Stimulated activated CD4-positive, alpha-beta T cell treated with anti-CD3 and anti-CD28 coated beads, Interleukin-15, amount 100 ng/mL, for 1 hour (primary cell): ENCODE measurements at places on chromosomes 4 and X.

- no peak for DNase-seq
These were observed 487.7 kb upstream of the INTU start for GRCh38 chr4:127145006-127145540.

DNA sequence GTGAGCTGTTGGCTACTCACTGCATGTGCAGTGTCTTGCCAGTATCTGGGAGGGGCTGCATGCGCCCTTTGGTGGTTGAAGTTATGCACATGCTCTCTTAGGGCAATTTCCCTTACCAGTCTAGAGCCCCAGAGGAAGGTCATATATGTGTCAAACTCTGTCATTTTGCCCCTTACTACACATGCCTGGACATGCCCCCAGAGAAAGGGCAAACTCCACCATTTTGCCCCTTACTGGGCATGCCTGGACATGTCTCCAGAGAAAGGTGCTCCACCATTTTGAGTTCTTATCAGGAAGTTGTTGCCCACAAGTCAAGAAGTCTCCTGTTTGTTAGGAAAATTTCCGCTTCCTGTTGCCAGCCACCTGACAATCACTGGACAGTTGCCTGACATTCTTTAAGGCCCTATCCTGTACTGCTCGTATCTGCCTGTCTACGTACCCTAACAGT is 56.4 kb upstream of the PLAC8 start:
- no peak for DNase-seq

GRCh38 chr4:127210893-127211649 is 421.7 kb upstream of the INTU start:
- DNase-seq: no peak

DNA sequence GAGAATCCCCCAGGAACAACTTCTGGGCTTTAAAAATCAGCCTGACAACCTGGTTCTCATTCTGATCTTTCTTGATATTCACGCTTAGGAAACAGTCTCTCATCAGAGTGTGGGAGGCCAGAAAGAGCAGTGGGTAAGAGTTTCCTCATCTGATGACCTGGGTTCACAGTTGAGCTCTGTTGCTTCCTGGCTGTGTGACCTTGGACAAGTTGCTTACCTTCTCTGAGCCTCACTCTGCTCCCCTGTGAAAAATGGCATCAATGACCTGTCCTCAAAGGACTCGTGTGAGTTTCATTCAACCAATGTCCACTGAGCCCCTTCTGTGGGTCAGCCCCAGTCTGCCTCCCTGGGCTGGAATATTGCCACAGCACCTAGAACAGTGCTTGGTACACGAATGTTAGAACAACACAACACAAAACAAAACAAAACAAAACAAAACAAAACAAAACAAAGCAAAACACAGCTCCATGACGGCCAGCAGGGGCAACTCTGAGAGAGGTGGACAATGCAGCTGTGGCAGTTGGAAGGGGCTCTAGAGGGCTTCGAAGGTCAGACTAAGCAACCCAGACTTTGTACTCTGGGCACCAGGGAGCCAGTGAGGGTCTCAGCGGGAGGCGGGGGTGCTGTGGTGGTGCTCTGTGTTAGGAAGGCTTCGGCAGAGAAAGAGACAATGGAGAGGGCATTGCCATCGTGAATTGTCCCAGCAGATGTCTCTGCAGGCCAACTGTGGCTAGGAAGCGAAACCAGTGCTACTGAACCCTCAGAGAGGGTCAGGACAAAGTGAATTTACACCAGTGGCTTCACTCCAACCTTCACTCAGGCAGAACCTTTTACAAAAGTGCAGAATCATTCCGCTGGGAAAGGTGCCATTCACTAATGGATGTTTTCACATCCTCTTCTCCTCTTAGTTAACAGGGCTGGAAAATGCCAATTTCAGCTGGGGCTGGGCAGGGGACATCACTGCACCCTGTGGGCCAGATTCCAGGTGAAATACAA is 14.3 kb upstream of the C4orf50 start:
- no peak for DNase-seq

DNA sequence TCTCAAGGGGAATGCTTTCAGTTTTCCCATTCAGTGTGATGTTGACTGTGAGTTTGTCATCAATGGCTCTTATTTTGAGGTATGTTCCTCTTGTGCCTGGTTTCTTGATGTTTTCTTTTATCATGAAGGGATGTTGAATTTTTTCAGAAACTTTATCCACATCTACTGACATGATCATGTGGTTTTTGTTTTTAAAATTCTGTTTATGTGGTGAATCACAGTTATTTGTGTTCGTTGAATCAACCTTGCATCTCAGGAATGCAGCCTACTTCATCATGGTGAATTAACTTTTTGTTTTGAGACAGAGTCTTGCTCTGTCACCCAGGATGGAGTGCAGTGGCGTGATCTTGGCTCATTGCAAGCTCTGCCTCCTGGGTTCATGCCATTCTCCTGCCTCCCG is 263.1 kb upstream of the KLF3 start:
- DNase-seq: no peak

DNA sequence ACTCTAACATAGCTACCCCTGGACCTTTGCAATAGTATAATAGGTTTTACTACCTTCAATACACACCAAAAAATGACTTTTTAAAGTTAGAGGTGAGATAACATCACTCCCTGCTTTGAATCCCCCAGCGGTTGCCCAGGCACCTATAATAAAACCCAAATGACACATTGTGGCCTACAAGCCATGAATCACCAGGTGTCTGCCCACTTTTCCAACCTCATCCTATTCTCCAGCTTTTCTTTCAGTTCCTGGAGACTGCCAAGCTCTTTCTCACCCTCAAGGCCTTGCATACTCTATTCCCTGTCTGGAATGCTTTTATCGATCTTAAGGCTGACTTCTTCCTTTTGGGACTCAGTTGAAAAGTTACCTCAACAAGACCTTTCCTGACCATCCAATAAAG is 16.4 kb upstream of the PRSS48 start:
- DNase-seq: no peak

DNA sequence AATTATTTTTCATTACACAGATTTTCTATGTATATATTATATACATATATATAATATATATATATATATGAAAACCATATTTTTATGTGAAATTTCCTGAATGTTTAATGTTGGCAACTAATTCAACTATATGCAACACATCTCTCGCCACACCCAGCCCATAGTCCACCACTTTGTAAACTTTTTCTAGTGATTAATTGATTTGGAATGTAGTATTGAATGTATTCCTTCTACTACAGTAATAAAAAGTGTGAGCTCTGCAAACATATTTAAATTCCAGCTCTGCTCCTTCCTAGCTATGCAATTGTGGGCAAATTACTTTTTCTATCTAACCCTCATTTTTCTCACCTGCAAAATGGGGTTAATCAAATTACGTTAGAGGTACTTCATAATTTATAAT is 187.8 kb downstream of the TEX11 start:
- no peak for DNase-seq

- DNase-seq: no peak
These were observed 87.9 kb downstream of the UPRT start for GRCh38 chrX:75361788-75362187.

- no peak for DNase-seq
These were observed 26.1 kb downstream of the TRPC5 start for GRCh38 chrX:112056476-112056875.

DNA sequence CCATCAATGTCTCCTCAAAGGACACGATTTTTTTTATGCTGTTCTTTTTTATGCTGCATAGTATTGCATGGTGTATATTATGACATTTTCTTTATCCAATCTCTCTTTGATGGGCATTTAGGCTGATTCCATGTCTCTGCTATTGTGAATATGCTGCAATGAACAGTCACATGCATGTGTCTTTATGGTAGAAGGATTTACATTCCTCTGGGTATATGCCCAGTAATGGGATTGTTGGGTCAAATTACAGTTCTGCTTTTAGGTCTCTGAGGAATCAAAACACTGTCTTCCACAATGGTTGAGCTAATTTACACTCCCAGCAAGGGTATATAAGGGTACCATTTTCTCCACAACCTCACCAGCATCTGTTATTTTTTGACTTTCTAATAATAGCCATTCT is 113.9 kb downstream of the GRIA3 start:
- DNase-seq: no peak

GRCh38 chrX:128653524-128654060 is 601.4 kb upstream of the ACTRT1 start:
- no peak for DNase-seq

DNA sequence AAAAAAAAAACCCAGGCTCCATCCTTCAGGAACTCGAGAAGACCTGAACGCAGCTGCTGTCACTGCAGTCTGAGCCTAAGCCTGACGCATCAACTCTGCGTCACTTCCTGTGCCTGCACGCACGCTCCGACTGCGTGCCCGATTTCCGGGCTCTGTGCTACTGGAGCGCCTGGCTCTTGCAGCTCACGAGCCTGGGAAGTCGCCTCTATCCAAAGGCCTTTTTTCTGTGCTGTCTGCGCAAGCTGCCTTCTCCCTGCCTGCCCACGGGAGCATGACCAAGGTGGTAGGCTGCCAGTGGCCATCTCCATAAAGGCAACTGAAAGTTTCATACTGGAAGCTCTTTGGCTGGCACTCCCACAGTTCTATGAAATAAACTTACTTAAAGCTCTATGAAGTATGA is 9.9 kb upstream of the GASK1B start:
- DNase-seq: no peak

GRCh38 chrX:3550871-3551270 is 162.6 kb downstream of the PRKX start:
- DNase-seq: no peak

GRCh38 chrX:108306086-108306485 is 132.1 kb downstream of the COL4A6 start:
- DNase-seq: no peak

- DNase-seq: no peak
These were observed 137.9 kb downstream of the FAM13A start for GRCh38 chr4:88919056-88919455.

DNA sequence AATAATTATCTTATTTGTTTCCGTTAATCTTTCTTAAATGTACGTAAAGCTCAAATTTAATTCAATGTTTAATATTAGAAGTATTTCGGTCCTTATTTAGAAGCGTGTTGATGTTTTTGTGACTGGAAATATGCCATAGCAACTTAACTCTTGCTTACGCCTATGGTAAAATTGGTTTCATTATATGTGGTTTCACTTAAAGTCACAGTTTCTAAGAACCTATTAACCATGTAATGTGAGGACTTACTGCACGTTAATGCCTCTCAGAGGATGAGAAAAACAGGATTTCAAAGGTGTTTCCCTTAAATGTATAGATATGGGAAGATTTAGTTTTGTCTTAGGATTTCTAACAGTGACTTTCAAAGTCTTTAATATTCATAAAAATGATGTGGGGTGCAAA is 206.4 kb upstream of the IL15 start:
- no peak for DNase-seq
